ENCODE measurements at places on chromosomes 5 and 9. TPM values are rescaled to one million over a fixed set of nuclear protein-coding genes. Genes with fewer than 3 reads are reported as not detected.
A peak's percentile ranks its signal among the peaks of the same experiment; 100 is the strongest.

RNF183 gene
- not detected for polyA plus RNA-seq

FAM153A gene
- polyA plus RNA-seq = not detected

- no peaks in the 10 kb centered on the region for H3K36me3 ChIP-seq
- H3K27ac ChIP-seq = no peak overlapping the region
- peaks cover 3% of the 10 kb centered on the region for H3K4me1 ChIP-seq
- DNase-seq = no peak
- H3K4me3 ChIP-seq = no peak overlapping the region
These were observed 59.2 kb downstream of the ZCCHC7 start for GRCh38 chr9:37179576-37179975.

CYFIP2 gene
- 6.7 TPM for polyA plus RNA-seq

GRCh38 chr5:141199359-141200235 lies at the start of gene PCDHB11:
Gene PCDHB11 (plus strand): TSS chr5:141199627. CDS start chr5:141199775, 148 bp downstream.
- H3K36me3 ChIP-seq = no peaks in the 10 kb centered on the region
- no peaks in the 10 kb centered on the region for H3K27me3 ChIP-seq
- H3K4me3 ChIP-seq = peak within 1 kb of the TSS; percentile 25
- H3K27ac ChIP-seq = no peak within 1 kb of the TSS
- no peaks in the 10 kb centered on the region for H3K4me1 ChIP-seq

DNA sequence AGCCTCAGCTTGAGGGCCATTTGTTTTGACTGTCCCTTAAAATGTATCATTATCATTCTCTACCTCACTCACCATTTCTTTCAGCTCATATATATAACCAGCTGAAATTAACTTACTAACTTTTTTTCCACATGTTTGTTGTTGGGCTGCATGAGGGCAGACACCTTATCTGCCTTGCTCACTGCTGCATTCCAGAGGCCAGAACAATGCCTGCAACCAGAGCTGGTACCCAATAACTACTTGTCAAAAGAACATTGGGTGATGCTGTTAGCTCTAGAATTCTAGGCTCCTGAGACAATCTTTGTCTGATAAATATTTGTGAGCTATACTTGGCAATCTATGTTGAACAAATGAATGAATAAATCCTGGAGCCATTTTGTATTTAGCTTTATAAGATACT lies 68.3 kb downstream of the HTR4 start:
- H3K36me3 ChIP-seq = no peaks in the 10 kb centered on the region
- no peak overlapping the region for H3K27ac ChIP-seq
- no peak for DNase-seq
- H3K27me3 ChIP-seq = no peaks in the 10 kb centered on the region

C5orf52 gene
- not detected for polyA plus RNA-seq

DNA sequence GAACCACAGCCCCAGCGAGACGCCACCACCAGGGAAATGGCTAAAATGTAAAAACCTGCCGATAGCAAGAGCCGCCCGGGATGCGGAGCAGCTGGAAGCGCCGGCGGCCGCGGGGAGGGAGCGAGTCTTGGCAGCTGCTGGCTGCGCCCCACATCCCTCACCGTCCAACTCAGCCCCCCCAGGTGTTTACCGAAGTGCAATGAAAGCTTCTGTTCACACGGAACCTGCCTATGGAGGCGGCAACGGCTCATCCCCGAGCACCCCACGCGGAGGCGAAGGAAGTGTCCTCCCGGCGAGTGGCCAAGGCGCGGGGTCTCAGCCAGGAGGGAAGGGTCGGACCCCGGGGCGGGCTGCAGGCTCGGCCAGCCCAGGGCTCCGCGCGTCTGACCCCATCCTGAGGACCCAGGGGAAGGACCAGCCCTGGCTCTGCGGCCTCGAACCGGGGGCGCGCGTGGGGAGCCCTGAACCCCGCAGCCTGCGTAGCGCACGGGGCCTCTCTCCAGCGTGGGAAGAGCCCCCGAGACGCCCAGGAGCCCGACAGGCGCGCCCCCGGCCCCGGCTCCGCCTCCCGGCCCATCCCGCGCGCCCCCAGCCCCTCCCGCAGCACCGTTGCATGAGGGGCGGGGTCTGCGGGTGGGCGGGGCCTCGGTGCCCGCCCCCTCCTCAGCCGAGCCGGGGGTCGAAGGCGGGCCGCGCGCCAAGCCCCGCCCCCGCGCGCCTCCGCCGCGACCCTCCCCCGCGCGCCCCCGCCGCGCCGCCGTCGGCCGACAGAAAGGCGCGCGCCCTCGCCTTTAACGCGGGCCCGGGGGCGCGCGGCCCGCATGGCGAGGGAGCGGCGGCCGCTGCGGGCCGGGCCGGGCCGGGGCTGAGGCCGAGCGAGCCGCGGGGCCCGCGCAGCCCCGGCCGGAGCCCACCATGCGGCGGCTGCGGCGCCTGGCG lies at the start of gene DIPK1B:
Gene DIPK1B, plus strand, starts transcription at position 822 of the 939 bp plus-strand sequence. Its CDS starts 94 bp downstream, at position 916.
- peaks cover 1% of the 10 kb centered on the region for H3K4me1 ChIP-seq
- peaks cover 17% of the 10 kb centered on the region for H3K27me3 ChIP-seq
- peak within 1 kb of the TSS; percentile 48 for H3K4me3 ChIP-seq
- no peak within 1 kb of the TSS for H3K27ac ChIP-seq
- H3K36me3 ChIP-seq = no peaks in the 10 kb centered on the region
- no peak for DNase-seq

GRCh38 chr5:103117471-103117991 lies 2.4 kb downstream of the GIN1 start:
- no peak for DNase-seq
- H3K4me1 ChIP-seq = no peaks in the 10 kb centered on the region
- H3K36me3 ChIP-seq = no peaks in the 10 kb centered on the region
- H3K4me3 ChIP-seq = no peak overlapping the region
- H3K27ac ChIP-seq = no peak overlapping the region

DNA sequence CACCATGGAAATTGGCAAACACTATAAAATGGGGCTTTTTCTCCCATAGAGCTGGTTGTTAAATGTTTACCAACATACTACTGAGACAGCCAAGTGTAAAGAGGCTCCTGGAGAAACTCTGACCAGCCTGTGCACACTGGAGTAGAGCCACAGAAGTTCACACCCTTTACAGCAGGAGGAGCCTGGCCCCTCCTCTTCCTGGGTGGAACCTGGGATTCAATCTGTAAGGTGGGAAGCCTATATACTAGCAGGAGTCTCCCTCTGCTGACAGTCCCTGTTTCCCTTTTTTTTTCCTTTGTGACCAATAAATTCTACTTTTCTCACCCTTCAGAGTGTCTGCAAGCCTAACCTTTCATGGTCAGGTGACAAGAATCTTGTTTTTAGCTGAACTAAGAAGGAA lies 10.4 kb upstream of the SLC30A5 start:
- H3K4me1 ChIP-seq = no peaks in the 10 kb centered on the region
- H3K27ac ChIP-seq = no peak overlapping the region
- no peak for DNase-seq

DNA sequence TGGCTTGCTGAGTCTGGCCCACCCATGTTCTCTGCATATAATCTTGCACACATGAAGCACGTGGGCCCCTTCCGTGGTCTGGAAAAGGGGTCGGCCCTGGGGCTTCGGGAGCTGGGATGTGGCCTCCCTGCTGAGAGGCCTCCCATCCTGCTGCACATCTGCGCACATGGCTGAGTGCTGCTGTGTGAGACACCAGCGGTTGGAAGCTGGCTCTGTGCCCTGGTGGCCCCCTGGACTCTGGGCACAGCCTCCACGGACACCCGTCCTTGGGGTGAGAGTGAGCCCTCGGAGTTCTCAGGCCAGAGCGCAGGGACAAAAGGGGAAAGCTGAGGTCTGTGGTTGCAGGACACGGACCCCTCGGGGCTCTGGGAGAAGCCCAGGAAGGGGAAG lies 115.8 kb downstream of the RXRA start:
- H3K36me3 ChIP-seq = no peaks in the 10 kb centered on the region
- H3K4me3 ChIP-seq = no peak overlapping the region
- H3K27me3 ChIP-seq = no peaks in the 10 kb centered on the region
- DNase-seq = no peak

GRCh38 chr9:27395484-27395921 lies 98.6 kb upstream of the EQTN start:
- no peaks in the 10 kb centered on the region for H3K27me3 ChIP-seq
- no peaks in the 10 kb centered on the region for H3K4me1 ChIP-seq
- no peak for DNase-seq
- H3K4me3 ChIP-seq = no peak overlapping the region
- no peaks in the 10 kb centered on the region for H3K36me3 ChIP-seq

DNA sequence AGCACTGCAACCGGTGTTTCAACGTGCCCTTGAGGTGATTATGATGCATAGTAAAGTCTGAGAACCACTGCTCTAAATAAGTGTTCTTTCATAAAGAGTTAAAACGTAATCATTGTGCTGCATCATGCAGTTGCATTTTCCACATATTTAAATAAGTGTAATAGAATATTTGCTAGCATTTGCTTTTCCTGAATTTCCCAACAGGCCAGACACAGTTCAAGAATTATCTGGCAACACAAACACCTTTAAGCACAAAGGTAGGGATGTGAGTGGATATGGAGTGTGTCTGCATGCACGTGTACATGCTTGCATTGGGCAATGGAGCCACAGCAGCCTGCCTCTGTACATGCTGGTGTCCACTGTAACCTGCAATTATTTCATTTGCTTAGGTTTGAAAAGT lies 193.6 kb upstream of the PIK3R1 start:
- H3K36me3 ChIP-seq = no peaks in the 10 kb centered on the region
- no peaks in the 10 kb centered on the region for H3K27me3 ChIP-seq
- no peak overlapping the region for H3K4me3 ChIP-seq

DNA sequence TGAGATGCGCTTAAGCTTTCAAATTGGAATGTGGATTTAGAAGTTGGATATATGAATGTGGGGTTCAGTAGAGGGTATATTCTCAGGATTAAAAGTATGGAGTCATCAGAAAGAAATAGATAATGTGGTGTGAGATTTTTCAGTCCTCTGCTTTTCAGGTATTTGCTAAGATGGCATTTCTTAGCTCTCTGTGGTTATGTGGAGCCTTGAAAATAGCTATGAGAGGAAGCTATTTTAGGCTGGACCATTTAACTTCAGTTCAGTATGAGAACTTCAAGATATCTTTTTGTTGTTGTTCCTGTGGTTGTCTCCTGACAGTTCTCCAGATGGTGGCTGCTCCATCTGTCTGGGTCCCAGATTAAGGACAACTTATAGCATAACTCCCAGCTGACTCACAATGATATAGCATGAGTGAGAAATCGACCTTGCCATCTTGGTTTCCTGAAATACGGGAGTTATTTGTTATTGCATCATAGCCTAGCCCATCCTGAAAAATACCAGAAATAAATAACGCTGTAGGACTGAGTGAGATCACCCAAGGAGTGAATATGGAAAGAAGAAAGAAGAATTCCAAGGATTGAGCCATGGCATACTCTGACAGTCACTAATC lies 461.5 kb downstream of the ANXA1 start:
- H3K4me1 ChIP-seq = no peaks in the 10 kb centered on the region
- H3K27me3 ChIP-seq = no peaks in the 10 kb centered on the region
- H3K4me3 ChIP-seq = no peak overlapping the region
- no peak overlapping the region for H3K27ac ChIP-seq
- H3K36me3 ChIP-seq = no peaks in the 10 kb centered on the region
- DNase-seq = no peak

RLN1 gene
- not detected for polyA plus RNA-seq

GRCh38 chr5:139462586-139463276 lies at the start of gene ECSCR:
Gene ECSCR (minus strand): TSS chr5:139462743. CDS start chr5:139462670, 73 bp downstream.
- H3K4me1 ChIP-seq = peaks cover 23% of the 10 kb centered on the region
- H3K4me3 ChIP-seq = no peak within 1 kb of the TSS
- no peaks in the 10 kb centered on the region for H3K27me3 ChIP-seq
- no peaks in the 10 kb centered on the region for H3K36me3 ChIP-seq
- peak within 1 kb of the TSS; percentile 6 for H3K27ac ChIP-seq

DNA sequence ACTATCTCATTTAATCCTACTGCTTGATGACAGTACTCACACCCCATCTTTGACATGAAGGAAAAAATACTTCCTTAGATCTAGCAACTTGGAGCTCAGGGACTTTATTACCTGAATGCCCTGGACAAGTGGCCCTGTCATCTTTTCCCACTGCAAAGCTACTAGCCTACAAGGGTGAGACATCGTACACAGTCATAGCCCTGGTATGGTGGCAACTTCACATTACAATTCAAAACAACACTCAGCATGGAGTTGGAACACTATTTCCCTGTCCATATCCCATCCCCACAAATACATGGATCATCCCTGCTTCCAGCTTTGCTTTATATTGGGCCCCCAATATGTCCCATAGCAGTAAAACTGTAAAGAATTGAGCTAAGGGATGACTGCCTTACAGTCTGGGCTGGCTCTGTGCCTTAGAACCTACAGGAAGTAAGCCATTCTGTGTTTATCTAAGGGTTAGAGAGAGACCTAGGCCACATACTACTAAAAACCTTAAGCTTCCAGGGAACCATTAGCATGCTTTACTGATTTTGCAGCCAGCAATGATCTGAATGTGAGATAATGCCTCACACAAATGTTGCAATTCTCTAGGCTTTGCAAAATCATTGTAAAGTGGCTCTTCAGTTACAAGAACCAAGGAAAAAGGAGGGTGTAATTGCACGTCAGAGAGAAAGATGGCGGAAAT lies 55.9 kb downstream of the OTULIN start:
- peak; percentile 76 for DNase-seq
- peaks cover 7% of the 10 kb centered on the region for H3K36me3 ChIP-seq
- H3K27ac ChIP-seq = peak overlapping the region; percentile 85
- no peaks in the 10 kb centered on the region for H3K27me3 ChIP-seq
- no peak overlapping the region for H3K4me3 ChIP-seq

DNA sequence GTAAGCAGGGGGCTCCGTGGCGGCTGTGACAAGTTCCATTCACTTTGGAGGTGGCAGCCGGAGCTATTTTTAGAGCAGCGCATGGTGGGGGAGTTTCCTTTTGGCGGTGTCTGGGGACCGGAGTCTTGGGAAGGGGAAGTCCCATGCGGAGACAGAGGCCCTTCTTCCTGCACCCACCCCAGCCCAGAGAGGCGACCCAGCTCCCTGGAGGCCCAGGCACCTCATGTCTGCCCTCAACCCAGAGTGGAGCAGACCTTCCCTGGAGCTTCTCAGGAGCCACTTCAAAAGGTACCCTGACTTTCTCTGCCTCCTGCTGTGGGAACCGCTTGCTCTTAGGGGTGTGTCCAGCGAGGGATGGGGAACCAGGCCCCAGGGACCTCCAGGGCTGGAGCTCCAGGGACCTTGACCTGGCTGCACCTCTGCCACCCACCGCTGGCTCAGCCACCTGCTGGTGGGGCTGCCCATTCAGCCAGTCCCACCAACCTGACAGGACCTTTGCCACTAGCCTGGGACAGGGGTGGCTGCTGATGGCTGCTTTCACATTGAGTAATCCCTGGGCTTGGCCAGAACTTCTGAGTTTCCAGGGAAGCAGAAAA lies 34.1 kb downstream of the NEK6 start:
- H3K36me3 ChIP-seq = peaks cover 57% of the 10 kb centered on the region
- H3K4me1 ChIP-seq = peaks cover 75% of the 10 kb centered on the region
- H3K4me3 ChIP-seq = no peak overlapping the region
- H3K27me3 ChIP-seq = no peaks in the 10 kb centered on the region
- H3K27ac ChIP-seq = peak overlapping the region; percentile 25
- DNase-seq = no peak

GRCh38 chr5:163360656-163361055 lies 76.7 kb upstream of the CCNG1 start:
- no peak overlapping the region for H3K4me3 ChIP-seq
- H3K27me3 ChIP-seq = no peaks in the 10 kb centered on the region
- DNase-seq = no peak
- no peak overlapping the region for H3K27ac ChIP-seq
- H3K4me1 ChIP-seq = no peaks in the 10 kb centered on the region
